Stimulated activated CD8-positive, alpha-beta memory T cell treated with anti-CD3 and anti-CD28 coated beads, Interleukin-7, amount 100 ng/mL, for 48 hours (primary cell): ENCODE measurements at places on chromosomes 1 and 21.

GRCh38 chr1:243507001-243507671 lies 251.3 kb downstream of the SDCCAG8 start:
- DNase-seq, result no peak

- DNase-seq, result no peak
These were observed 183.0 kb downstream of the CYYR1 start for GRCh38 chr21:26389971-26390641.

- no peak for DNase-seq
These were observed 89.5 kb downstream of the STUM start for GRCh38 chr1:226638001-226638601.

DNA sequence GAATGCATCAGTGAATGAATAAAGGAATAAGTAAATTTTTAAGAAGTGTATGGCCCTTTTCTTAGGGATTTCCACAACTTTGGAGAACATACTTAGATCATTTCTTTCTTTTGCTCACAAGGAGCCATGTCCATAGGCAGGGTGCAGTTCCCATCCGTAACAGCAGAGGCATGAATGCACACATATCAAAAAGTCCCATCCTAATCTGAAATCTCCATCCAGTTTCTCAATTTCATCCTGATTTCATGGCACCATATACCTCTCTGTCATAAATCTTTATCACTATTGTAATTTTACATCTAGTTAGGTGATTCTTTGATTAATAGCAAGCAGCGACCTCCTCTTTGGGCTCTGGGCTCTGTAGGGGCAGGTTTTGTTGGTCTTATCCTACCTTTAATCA lies 359.2 kb downstream of the RRAGC start:
- DNase-seq, result no peak

- DNase-seq, result no peak
These were observed 243.4 kb downstream of the RGS7 start for GRCh38 chr1:241113557-241113956.

DNA sequence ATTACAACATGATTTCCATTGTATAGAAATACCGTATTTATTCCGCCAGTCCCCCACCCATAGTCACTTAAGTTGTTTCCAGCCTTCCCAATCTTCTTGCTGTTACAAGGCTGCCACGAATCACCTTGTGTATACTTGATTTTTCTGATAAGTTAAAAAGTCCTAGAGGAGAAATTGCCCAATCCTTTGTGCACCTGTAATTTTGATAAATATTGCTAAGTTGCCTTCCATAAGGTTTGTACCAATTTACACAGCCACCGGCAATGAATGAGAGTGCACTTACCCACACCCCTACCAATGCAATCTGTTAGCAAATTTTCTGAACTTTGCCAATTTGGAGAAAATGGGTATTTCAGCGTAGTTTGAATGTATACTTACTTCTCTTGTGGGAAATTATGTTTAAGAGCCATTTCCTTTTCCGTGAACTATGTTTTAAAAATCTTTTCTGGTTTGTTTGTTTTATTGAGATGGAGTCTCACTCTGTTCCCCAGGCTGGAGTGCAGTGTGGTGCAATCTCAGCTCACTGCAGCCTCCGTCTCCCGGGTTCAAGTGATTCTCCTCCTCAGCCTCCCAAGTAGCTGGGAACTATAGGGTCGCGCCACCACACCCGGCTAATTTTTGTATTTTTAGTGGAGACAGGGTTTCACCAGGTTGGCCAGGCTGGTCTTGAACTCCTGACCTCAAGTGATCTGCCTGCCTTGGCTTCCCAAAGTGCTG lies 87.4 kb downstream of the DHRS3 start:
- no peak for DNase-seq

- DNase-seq, result no peak
These were observed 4.8 kb upstream of the DYNLT5 start for GRCh38 chr1:66747501-66747900.

GRCh38 chr1:185110145-185110544 lies 46.6 kb downstream of the TRMT1L start:
- no peak for DNase-seq

- DNase-seq, result no peak
These were observed 6.8 kb downstream of the TFF2 start for GRCh38 chr21:42343963-42344510.

GRCh38 chr1:158149577-158150269 lies 31.0 kb upstream of the CD1D start:
- DNase-seq, result peak; percentile 70

- no peak for DNase-seq
These were observed 38.7 kb downstream of the CFH start for GRCh38 chr1:196690582-196690981.

GRCh38 chr1:81407000-81407821 lies 393.5 kb upstream of the ADGRL2 start:
- DNase-seq, result no peak

DNA sequence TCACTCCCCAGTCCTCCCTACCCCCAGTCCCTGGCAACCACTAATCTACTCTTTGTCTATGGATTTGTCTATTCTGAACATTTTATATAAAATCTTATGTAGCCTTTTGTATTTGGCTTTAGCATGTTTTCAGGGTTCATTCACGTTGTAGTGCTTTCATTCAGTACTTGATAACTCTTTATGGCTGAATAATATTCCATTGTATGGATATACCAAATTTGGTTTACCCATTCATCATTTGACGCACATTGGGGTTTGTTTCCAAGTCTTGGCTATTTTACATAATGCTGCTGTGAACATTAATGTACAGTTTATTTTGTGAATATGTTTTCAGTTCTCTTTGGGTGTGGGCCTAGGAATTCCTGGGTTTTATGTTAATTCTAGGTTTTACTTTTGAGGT lies 2.6 kb downstream of the KDM1A start:
- DNase-seq, result no peak

- no peak for DNase-seq
These were observed 14.3 kb downstream of the ATF3 start for GRCh38 chr1:212622906-212623305.

GRCh38 chr1:236953151-236953700 lies 51.0 kb downstream of the MT1HL1 start:
- DNase-seq, result no peak

DNA sequence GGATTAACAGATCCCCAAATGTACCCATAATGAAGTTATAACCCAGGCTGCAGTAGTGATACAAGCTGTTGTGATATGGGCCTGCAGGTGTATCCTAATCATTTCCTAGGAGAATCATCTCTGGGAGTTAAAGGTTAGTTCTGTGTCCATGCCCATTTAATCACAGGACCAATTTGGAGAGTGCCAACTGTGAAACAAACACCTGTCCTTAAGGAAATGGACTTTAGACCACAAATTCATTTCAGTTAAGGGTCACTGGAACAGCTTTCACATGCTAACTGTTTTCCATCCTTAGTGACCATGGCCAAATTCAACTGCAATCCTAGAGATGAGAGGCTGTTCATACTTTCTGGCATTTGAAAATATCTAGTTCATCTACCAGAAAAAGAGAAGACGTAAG lies 160.9 kb downstream of the GPATCH2 start:
- DNase-seq, result no peak

GRCh38 chr1:68799096-68799495 lies 302.2 kb upstream of the DEPDC1 start:
- DNase-seq, result no peak

GRCh38 chr1:226363801-226364513 lies 43.9 kb downstream of the PARP1 start:
- DNase-seq, result no peak

- no peak for DNase-seq
These were observed 830.4 kb upstream of the RGS18 start for GRCh38 chr1:191327868-191328267.

DNA sequence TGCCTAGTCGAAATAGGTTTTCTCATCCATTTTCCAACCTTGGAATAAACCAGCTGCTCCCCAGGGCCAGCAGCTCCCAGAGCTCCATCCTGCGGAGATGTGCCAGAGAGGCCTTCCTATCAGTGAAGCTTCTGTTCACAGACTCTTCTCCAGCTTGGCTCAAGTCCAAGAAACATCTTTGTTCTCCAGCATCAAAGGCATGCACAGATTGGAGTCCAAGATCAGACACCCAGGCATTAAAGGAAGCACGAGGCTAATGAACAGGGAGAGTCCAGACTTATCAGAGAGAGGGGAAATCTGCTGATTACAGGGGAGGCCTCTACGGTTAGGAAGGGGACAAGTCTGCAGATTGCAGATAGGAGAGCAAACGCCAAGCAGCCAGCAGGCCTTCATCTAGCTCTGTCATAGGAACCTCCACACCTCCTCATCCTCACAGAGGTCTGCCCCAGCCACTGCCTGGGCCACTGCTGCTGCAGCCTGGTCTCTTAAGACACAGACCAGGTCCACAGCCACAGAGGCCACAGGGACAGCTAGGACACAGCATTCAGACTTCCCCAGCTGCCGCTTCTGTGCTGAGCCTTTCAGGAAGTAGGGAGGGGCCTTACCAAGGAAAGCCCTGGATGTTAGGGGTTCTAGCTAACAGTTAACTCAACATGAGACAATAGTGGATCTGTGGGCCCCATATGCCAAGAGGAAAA lies 3.4 kb downstream of the PRR9 start:
- DNase-seq, result no peak

GRCh38 chr1:208163539-208163938 lies 80.6 kb downstream of the PLXNA2 start:
- DNase-seq, result no peak

DNA sequence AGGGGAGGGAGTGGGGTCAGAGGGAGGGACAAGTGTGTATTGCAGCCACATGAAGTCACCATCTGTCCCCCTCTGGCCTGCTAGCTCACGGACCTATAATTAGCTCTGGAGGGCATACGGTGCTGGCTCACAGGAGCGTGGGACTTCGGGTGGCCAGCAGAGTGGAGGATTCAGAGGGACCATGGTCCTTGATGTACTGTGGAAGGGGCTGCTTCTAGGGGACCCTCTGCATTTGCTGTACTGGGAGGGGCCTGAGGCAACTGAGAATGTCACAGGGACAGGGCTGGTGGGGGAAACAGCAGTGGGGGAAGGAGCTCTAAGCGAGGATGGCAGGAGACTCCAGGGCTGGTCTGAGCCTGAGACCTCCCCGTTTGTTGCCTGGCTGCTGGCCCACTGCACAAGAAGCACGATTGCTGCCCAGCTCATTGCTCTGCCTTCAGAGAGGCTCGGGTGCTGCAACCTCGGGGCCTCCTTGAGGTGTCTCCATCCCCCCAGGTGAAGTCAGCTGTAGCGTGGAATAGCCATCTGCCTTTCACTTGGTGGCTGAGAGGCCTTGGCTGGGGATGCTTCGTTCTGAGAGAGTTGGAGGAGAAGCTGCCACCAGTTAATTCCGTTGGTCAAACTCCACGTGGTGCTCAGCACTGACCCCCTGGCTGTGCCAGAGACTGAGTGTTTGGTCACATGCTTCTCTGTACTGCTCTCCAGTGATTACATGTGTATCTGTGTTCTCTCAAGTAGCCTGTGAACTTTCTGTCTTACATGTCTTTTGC lies 2.7 kb downstream of the PPFIA4 start:
- no peak for DNase-seq
